ENCODE measurements at places on chromosomes 2 and 18.

DNA sequence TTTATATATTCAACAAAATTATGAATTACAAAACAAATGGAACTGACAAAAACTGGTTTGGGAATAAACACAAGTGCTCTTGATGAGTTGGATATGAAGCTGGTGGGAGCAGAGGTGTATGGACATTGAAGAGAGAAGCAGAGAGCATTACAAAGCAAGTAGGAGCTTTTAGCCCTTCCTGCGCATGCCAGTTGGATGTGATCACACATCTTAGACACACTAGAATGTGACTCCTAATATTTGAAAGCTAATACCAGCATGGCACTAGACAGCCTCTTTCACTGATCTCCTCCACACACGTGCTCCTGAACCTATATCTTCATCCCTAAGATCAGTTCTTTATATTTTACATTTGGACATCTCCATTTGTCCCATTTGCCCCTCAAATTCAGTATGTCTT lies 298.1 kb downstream of the MTX2 start:
- no peak for DNase-seq

DNA sequence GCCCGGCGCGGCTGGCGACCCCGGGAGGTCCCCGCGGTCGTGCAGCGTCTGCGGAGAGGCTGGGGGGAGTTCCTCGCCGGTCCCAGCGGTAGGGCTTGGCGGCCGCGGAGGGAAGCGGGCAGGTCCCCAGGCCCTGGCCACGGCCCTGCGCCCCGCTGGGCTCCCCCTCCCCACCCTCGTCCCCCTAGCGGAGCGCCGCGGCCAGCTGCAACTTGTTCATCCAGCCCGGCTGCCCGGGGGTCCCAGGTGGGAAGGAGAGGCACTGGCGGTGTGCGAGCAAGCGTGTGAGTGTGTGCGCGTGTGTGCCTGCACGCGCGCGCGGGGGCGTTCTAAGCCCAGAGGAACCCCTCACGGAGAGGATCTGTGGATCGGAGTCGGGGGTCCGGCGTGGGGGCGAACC lies 1.3 kb downstream of the PTPRM start:
- DNase-seq: no peak

DNA sequence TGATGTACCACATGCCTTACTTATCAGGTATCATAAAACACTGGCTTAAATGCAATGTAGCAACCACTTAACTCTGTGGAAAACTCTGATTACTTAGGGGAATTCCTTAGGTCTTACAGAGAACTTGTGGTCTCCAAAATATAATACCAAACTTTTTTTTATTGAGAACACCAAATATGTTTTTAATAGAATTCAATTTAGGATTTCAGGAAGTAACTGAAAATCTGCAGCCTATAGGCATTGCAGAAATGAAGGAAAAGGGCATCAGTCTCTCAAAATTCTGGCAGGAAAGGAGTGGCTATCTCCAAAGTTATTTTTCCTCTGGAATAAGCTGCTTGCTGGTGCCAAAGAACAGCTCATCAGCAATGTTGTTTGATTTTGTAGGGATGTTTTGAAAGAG lies 105.3 kb upstream of the UGP2 start:
- DNase-seq: no peak

DNA sequence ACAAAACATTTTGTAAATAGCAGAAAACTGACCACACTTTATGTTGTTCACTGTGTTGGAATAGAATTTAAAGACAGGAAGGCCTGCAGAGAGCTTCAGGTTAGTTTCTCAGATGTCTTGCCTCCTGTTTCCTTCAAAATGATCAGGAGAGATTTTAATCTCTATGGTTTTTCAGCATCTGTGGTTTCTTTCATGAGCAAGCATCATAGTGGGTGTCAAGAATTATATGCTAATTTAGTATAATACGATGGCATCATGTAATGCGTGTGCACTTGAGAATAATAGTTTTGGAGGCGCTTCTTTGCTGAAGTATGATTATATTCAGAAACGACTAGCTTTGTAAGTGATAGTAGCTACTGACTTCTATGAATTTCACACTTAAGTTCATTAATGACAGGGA lies 149.9 kb downstream of the PLCL1 start:
- no peak for DNase-seq

GRCh38 chr2:138486363-138487198 lies 15.0 kb upstream of the SPOPL start:
- no peak for DNase-seq

DNA sequence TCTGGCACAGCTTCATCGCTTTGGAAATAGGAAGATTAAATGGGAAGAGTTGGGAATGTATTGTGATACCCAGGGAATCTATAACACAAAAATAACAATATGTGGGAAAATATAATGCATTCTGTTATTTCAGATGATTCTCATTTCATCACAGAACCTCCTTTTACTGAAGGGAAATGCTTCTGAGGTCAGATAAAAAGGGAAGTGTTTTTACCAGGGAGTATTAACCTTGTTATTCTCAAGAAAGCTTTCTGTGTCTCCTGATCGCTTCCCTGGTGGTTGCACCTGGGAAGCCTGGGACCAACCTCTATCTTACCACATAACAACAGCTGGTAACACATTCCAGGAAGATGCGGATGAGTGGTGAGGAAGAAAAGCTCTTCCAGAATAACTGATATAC lies 47.2 kb downstream of the SCG2 start:
- DNase-seq: no peak

DNA sequence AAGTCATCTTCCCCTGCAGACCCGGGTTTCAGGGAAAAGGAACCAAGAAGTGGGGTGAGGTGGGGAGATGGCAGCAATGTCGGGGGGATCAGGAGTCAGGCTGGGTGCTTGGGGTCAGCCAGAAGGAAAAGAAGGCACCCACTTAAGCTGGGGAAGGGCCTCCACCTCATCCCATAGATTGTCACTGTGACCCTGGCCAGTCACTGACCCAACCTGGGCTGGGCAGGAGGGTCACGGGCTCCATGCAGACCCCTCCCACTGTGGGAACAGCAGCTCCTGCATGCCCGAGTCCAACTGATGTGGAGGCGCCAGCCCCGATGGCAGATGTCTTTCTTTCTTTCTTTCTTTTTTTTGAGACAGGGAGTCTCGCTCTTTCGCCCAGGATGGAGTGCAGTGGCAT lies 53.6 kb upstream of the HAAO start:
- DNase-seq: no peak

All from activated CD4-positive, alpha-beta T cell treated with anti-CD3 and anti-CD28 coated beads for 48 hours (primary cell).